ENCODE measurements at places on chromosomes 16 and 17.

DNA sequence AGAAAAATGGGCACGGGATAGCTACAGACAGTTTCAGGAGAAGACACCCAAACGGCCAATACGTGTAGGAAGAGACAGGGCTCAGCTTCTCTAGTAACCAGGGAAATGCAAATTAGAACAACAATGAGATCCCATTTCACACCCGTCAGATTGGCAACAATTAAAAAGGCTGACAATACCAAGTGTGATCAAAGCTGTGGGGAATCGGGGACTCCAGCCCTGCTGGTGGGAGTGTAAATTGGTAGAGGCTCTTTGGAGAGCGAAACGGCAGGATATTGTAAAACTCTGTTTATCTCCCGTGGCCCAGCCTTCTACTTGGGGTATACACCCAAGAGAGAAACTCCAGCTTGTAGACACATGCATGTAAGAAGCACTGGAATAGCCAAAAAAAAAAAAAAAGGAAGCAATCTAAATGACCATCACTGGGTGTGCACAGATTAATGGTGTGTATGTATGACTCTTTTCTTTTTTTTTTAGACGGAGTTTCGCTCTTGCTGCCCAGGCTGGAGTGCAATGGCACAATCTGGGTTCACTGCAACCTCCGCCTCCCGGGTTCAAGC lies 27.5 kb downstream of the MYBBP1A start:
- no peak for DNase-seq

DNA sequence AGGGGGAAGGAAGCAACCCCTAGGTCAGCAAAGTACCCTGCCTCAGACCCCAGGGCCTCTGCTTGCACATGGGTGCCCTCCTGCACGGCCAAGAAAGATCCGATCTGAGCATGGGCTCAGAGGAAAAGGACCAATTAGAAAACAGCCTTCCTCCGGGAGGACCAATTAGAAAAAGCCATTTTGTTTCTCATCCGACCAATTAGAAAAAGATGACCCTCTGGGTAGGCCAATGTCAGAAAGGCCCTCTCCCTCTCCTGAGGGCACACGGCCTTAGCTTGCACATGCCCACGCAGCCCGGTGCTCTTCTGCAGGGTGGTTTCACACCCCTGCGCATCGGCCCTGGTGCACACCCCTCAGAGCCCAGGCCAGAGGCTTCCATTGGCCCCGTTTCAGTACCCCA lies 5.1 kb upstream of the CISD3 start:
- DNase-seq = no peak

DNA sequence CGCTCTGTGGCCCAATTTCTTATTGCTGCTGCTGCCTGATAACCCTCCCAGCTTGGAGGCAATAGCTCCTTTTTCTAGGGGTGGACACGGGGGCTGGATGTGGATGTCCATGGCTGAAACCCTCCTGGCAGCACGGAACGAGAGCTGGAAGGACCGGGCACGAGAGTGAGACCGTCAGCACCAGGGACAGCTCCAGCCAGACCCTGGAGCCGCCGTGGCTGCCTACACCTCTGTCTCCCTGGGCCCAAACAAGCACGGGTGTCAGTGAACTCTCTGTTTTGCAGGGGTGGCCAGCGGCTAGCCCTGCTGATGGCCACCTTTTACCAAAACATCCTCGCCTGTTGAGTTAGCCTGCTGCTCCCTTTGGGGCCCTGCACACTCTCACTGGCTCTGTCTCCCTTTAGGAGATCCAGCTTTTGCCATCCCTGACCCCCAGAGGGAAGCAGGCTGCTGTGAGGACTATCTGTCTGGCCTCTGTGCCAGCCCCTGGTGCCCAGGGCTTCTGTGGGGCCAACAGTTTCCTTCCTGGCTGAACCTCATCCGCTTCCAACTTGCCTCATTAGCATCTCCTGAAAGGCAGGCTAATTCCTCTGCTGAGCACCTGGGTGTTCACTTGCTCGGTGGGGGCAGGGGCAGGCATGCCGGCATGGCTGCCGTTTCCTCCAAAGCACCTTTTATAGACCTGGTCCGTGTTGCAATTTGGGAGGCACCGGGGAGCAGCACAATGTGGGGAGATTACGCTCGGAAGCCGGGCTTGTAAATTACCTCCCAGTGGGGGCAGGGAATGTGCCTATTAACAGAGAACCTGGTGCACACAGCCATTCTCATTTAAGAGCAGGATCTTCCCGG lies 118.1 kb downstream of the ENGASE start:
- no peak for DNase-seq

DNA sequence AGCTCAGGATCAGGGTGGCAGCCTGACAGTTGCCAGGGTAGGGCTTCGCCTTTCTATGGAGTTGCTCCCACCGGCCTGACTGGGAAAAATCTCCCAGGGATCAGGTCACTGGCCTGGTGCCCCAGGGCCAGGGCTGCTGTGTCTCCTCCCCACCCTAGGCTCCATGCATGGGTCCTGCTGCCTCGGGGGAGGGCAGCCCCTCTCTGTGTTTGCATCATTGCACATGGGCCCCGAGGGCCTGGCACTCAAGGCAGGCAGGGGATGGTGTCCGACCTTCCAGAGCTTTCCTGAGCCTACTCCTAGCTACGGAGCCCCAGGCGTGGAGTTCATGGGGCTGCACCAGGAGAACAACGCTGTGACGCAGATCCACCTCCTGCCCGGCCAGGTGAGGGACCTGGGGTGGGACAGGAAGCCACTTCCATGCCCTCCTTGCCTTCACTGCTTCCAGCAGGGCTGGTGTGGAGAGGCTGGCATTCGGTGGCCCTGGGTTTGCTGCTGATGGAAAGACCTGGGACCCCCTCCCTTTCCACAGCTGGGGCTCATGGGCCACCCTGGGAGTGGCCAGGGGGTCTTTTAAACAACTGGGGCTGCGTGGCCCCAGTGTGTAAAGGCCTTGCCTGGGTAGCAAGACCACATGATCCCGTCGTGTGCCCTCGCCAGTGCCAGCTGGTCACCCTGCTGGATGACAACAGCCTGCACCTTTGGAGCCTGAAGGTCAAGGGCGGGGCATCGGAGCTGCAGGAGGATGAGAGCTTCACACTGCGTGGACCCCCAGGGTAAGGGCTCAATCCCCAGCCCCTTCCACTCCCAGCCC lies 29.5 kb upstream of the MYO15B start:
- DNase-seq = no peak

- DNase-seq = no peak
Observed at GRCh38 chr17:77905766-77906165, 52.7 kb upstream of the TNRC6C start.

DNA sequence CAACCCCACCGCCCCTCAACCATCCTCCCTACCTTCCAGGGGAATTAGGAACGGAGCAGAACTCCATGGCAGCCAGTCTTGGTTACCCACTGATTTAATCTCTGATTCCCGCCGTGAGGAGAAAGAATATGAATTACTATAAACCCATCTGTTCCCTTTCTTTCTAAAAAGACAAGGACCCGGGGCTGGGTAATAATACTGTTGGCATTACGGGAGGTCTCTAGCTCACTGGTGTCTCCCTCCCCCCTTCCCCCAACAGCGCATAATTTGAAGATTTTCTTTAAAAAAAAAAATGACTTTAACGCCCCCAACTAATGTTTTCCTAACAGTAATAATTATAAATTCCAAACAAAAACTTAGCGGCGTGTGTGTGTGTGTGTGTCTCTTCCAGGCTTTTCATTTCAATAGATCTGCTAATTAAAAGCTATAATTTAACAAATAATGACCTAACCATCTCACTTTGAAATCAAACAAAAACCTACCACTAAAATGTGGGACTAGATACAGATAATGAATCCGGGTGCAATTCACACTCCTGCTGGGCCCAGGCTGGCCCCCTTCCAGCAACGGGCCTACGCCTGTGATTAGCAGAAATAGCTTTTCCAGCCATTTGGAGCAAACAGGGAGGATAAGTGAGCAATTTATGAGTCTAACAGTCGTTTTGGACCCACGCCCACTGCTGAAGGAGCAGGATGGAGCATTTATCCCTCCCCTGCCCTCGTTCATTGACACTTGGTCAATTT lies 18.2 kb upstream of the BHLHA9 start:
- DNase-seq = no peak

DNA sequence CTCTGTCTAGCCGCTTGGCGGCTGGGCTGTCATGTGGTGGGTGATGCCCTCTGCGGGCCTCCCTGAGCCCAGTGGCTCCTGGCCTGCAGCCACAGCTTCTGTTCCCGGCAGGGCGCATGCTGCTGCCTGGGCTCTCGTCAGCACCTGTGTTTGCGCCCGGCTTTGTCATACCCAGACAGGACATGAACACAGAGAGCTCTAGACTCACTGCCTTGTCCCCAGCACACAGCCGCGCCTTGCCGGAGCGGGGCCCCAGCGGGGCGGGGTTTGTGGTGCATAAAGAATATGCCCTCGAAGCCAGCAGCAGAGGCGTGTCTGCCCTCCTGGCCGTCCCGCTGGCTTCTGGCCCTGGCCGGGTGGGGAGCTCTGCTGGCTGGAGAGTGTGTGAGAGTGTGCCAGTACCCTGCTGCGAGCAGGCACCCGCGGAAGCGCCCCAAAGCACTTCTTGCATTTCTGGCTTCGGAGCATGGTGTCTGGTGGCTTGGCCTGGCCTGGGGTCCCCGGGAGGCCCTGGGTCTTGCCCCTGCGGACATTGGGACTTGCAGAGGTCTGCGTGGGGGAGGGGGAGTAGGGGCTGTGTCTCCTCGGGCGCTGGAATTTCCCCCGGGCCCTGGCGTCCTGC lies 14.4 kb downstream of the ASPSCR1 start:
- no peak for DNase-seq

GRCh38 chr17:1473170-1473569 lies 17.1 kb upstream of the CRK start:
- DNase-seq = no peak

GRCh38 chr17:42484304-42484703 lies 25.6 kb downstream of the ATP6V0A1 start:
- DNase-seq = peak; percentile 15

GRCh38 chr17:58084317-58084981 lies 1.2 kb downstream of the DYNLL2 start:
- DNase-seq = peak; percentile 12

- no peak for DNase-seq
Observed at GRCh38 chr17:45277992-45278391, 16.1 kb upstream of the SPATA32 start.

- DNase-seq = no peak
Observed at GRCh38 chr17:13194887-13195286, 177.1 kb upstream of the ELAC2 start.

DNA sequence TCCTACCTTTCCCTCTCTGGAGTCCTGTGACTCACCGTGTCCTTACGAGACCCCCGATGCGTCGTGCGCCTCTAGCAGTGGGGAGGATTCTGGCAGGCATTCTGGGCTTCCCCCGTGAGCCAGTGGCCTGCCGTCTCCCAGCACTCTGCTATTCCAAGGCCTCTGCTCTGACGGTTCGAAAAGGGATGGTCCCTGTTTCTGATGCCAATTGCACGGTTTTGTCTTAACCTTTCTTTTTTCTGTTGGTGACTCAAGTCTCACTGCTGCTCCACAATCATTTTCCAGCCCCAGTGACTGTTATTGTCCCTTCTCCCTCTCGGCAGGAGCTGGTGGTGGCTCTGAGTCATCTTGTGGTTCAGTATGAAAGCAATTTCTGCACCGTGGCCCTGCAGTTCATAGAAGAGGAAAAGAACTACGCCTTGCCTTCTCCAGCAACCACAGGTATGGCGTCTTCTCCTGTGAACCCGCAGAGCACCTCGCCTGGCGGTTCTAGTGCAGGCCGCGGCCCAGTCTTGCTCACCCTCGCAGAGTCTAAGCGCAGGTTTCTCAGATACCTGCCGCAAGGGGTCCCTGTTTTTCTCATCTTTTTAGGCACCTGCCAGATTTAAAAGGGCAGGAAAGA lies 100.1 kb upstream of the CHMP6 start:
- DNase-seq = peak; percentile 28

GRCh38 chr17:41500131-41500911 lies 5.1 kb downstream of the KRT13 start:
- DNase-seq = no peak

- DNase-seq = no peak
Observed at GRCh38 chr16:23968176-23968575, 132.4 kb downstream of the PRKCB start.

DNA sequence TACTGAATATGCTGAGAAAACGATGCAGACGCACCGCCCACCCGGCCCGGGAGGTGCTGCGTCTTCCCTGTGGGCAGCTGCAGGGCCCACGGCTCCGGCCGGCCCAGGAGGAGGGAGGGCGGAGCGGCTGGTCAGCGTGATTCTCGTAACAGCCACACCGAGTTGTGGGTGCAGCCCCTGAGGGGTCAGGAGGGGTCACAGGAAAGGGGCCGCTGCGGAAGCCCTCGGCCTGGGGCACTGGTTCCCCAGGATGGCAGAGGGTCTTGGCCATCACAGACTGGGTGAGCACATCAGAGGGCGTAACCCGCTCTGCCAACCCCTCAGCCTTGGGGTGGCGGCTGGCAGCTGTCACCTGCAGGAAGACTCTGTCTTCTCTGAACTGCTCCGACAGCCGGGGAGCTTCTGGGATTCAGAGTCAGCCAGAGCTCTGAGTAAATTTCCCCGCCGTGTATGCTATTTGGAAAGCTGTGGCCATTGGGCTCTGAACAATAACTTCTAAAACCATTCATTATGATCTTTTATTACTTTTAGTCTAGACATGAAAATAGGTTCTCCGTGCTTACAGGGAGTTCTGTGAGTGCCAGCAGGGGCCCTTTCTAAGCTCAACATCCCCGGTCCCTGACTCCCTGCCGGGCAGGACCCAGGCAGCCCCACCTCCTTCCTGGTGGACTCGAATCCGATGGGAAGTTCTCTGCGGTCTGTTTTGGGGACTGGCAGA lies 87.4 kb upstream of the CHMP6 start:
- DNase-seq = no peak

DNA sequence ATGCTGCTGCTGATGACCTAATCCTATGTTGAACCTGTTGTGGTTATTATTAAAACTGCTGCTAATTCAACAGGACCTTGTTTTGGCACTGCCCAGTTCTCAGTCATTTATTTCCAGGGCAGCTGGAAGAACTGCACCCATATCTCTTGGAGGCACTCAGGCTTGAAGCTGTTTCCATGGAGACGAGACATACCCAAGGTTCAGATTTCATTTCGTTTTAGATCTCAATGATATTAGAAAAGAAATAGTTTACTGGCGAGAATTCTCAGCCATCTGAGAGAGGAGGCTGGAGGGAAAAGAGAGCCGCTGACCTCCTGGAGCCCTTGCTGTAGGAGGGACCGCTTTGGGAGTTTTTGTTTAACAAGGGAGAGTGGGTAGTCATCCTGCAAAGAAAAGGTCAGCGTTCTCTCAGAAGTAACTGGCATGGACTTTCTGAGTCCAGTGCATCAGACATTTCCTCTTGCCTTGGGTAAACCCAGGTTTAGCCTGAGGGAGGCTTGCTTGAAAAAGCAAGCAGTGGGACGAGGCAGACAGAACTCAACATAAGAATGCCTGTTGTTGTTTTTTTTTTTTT lies 75.4 kb downstream of the YPEL2 start:
- DNase-seq = no peak
